ENCODE measurements at places on chromosomes 16 and 17.

- no peak for DNase-seq
These were observed 244.9 kb downstream of the CA10 start for GRCh38 chr17:51913491-51914205.

- DNase-seq, result no peak
These were observed 45.6 kb downstream of the RMI2 start for GRCh38 chr16:11390573-11391495.

GRCh38 chr17:1648963-1649843 is 463 bp downstream of the RILP start:
- DNase-seq, result peak; percentile 98

DNA sequence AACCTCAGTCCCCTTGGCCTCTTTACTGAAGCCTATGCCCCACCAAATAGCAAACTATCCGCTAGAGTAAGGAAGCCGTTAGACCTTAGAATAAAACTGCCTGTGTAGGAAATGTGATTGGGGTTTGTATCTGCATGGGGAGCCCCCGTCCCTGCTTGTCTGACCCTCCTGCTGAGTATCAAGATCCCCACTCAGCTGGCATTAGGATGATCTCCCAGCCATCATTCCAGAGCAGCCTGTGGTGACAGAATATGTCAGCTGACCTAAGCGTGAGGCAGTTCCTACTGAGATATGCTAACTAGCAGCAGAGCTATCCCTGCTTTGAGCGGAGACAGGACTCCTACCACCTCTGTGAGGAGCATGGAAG is 645 bp upstream of the GFOD2 start:
- no peak for DNase-seq

DNA sequence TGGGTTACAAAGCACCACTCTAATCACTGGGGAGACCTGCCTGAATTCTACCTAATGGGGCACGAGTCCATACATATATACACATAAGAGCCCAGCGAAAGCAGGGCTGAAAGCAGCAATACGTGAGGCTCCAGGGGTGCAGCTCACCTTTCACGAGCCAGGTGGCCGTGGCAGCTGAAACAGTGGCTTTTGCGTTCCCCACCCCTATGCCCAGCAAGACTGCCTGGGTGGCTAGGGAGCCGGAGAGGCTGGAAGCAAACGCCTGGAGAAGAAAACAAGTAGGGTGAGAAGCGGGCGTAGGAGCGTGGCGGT is 618 bp downstream of the RUSF1 start:
- DNase-seq, result no peak

DNA sequence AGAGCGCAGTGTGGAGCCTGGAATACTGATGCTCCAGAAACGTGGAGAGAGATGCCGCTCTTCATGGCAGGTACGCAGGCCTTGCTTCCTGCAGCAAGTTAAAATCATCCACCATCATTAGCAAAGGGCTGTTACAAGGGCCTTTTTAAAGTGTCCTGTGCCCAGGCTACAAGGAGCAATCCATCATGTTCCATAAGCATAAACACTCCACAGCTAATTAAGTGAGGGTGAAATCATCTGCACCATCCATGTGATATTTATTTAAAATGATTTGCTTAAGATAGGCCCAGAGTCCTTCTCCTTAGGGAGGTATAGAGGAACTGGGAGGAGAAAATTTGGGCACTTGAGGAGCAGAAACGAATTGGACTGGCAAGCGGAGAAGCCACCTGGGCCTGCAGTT is 372.1 kb downstream of the XYLT1 start:
- no peak for DNase-seq

DNA sequence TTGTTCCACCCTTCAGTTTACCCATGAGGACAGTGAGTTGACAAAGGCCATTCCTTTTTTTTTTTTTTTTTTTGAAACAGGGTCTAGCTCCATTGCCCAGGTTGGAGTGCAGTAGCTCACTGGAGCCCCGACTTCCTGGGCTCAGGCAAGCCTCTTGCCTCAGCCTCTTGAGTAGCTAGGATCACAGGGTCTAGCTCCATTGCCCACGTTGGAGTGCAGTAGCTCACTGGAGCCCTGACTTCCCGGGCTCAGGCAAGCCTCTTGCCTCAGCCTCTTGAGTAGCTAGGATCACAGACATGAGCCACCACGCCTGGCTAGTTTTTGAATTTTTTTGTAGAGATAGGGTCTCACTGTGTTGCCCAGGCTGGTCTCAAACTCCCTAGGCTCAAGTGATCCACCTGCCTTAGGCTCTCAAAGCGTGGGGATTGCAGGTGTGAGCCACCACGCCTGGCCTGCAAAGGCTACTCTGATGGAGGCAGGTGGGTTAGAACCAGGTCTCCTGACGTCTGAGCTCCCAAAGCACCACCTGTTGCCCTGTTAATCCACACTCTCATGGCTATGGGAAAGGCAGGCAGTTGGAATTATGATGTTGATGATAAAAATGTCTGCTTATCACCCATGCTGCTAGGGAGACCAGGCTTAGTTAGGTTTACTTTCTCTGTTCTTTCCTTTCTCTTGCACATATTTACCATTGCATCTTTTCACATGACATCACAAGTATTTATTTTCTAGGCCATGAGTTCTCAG is 65.2 kb downstream of the KSR1 start:
- DNase-seq, result no peak

- DNase-seq, result no peak
These were observed 49.6 kb upstream of the LRRC37A3 start for GRCh38 chr17:64968652-64969501.

GRCh38 chr16:86504315-86505184 is 5.8 kb upstream of the FOXF1 start:
- DNase-seq, result no peak

- DNase-seq, result no peak
These were observed 12.6 kb upstream of the FAAP100 start for GRCh38 chr17:81564778-81565177.

GRCh38 chr16:15665107-15665506 is 15.1 kb downstream of the NDE1 start:
- no peak for DNase-seq

DNA sequence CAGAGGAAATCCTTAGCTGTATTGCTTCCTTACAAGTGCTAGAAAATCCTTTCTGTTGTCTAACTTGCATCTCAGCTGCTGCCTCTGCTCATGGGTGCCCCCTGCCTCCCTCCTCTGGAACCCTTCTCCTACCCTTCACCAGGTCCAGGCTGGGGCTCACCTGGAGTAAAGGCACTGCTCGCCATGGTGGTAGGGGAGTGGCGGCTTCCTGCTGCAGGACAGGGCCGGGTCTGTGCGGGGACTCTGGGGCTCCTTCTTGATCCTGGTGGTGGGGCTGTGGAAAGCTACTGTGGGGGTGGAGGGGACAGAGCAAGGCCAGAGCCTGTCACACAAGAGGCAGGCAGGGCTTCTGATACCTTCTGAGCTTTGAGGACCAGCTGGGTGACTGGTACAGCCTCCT is 12.4 kb downstream of the ETV4 start:
- no peak for DNase-seq

- no peak for DNase-seq
These were observed 933 bp upstream of the SNN start for GRCh38 chr16:11667221-11667823.

GRCh38 chr16:83953796-83954576 is 946 bp downstream of the OSGIN1 start:
- no peak for DNase-seq

GRCh38 chr17:42525221-42525620 is 10.8 kb upstream of the NAGLU start:
- no peak for DNase-seq

DNA sequence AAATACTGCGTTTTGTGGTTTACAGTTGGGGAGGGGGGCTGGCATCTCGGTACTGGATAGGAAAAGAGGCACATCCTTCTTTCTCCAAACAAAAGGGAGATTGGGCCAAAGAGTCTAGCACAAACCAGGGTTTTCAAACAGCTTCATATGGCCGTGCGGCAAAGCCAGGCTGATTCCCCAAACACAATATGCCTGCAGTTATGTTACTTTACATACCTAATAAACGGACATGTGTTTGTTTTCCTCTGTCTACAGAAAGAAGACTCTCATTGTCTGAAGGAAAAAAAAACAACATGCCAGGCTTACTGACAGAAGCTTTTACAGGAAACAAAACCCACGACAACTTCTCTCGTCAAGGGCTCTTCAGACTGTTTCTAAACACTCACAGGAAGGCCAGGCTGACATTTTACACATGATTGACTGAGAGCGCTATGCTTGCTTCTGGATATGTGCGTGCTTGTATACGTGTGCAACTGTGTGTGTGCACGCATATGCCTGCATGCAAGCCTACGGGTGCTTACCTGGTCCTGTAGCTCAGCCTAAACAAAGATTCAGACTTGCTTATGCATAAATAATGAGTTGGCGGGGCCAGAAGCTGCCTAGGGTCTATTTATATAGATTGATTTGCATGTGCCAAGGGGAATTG is 461.0 kb upstream of the C16orf82 start:
- DNase-seq, result no peak

DNA sequence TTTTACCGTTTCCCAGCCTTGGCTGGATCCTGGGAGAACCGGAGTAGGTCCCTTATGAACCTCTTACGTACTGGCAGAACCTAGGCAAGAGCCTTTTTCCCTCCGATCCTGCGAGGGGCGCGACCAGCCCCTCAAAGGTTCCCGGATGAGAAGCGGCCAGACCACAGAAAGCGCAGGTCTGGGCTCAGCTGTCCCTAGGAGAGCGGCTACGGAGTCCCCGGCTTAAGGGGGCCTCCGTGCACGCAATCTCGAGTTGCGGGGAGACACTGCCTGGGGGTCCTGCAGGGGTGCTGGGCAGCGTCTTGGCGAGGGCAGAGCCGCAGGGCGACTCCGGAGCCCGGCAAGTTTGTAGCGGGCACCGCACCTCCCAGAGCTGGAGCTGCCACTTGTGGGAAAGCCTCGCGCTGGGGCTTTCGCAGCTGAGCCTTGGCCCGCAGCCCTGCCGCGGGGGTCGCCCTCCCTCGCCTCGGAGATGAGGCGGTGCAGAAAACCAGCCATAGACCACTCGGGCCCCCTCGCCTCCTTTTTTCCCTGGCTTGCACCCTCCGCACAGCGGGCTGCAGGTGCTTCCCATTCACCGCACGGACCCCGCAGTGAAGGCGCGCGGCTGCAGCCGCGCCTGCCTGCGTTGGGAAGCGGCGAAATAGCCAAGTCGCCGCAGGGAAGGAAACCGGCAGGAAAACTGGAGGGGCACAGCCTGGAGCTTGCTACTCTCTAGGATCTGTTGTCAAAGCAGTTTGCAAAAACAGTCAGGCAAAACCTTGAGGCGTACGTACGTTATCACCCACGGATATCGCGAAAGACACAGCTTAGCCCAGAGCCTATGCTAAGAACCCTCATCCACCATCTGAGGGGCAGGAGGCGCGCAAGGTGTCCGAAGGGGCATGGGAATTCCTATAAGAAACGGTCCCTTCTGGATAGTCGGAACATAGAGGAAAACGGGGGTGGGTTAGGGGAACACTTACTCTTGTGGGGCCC is 834 bp downstream of the CDH8 start:
- DNase-seq, result peak; percentile 24

DNA sequence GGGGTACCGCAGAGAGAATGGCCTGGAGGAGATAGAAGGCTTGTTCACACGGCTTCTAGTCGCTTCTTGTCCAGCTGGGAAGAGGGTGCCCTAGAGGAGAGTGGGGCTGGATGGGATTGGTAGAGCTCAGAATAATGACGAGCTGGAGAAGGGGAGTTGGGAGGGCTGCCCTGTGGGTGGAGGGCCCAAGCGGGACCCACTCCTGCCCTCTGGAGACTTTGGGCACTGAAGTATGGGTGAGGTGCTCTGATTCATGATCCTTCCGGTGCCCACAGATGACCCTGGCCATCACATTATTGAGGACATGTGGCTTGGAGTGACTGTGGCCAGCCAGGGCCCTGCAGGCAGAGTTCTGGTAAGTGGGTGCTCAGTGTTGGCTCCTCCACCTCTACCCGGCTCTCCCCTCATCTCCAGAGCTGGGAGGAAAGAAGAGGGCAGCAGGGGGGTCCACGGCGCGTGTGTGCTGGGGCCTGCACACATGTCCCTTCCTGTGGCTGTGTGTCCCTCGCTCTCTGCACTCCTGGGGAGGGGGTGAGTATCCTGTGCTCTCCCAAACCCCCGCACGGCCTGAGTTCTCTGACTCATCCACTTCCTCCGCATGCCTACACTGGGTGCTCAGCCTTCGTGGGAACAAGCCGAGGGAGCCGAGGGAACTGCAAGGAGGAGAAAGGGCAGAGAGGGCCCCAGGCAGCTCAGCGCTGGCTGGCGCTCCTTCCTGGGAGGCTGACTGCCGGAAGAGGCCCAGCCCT is 8.5 kb downstream of the ITGA3 start:
- peak; percentile 66 for DNase-seq

DNA sequence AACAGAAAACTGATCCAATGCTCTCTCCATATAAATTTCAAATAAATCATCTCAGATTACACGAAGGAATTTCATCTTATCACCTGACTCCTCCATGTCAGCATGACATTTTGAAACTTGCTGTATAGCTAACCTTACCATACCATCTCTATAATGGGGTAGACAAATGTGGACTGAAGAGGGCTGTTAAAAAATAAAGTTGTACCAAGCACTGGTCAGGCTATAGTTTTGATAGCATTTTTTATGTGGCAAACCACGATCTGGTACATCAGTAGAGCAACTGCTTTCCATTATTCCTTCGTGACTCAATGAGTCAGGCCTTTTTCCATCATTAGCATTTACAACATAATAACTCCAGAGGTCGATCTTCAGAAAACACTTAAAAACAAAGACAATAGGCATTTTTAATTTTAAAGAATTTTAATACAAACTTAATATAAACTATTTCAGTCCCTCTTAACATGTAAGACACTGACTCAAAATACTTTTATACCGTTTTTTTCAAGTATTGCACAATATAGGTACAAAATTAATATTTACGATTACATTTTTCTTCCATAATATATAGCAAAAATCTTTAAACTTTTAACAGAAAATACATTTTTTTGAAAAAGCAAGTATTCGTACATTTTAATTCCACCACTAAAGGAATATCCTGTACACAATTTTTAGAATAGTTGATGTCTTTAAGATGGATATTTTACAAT is 4.2 kb downstream of the TOB1 start:
- DNase-seq, result no peak

GRCh38 chr17:53149316-53149715 is 673.4 kb upstream of the KIF2B start:
- DNase-seq, result no peak

DNA sequence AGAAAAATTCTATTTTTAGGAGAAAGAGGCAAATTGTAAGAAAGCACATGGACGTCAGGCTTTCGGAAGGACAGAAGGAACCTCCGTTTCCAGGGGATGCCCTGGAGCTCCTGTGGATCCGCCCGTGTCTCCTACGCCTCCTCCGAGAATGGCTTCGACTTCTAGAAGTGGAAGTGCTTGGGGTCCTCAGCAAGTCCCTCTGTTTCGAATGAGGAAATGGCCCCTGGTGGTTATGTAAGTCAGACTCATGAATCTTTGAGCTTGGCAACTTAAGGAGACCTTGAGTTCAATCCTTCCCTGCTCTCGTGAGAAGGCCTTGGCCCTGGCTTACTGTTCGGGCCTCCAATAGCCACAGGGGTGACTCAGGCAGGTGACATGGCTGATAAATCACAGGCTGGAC is 38.9 kb downstream of the COX4I1 start:
- peak; percentile 39 for DNase-seq

- DNase-seq, result no peak
These were observed 2.5 kb upstream of the SPATA20 start for GRCh38 chr17:50544516-50544915.

GRCh38 chr16:14502932-14503741 is 126.9 kb downstream of the PARN start:
- DNase-seq, result no peak

- DNase-seq, result no peak
These were observed 184.9 kb downstream of the MSI2 start for GRCh38 chr17:57441270-57441600.
